ENCODE measurements at places on chromosomes 16 and 17.

DNA sequence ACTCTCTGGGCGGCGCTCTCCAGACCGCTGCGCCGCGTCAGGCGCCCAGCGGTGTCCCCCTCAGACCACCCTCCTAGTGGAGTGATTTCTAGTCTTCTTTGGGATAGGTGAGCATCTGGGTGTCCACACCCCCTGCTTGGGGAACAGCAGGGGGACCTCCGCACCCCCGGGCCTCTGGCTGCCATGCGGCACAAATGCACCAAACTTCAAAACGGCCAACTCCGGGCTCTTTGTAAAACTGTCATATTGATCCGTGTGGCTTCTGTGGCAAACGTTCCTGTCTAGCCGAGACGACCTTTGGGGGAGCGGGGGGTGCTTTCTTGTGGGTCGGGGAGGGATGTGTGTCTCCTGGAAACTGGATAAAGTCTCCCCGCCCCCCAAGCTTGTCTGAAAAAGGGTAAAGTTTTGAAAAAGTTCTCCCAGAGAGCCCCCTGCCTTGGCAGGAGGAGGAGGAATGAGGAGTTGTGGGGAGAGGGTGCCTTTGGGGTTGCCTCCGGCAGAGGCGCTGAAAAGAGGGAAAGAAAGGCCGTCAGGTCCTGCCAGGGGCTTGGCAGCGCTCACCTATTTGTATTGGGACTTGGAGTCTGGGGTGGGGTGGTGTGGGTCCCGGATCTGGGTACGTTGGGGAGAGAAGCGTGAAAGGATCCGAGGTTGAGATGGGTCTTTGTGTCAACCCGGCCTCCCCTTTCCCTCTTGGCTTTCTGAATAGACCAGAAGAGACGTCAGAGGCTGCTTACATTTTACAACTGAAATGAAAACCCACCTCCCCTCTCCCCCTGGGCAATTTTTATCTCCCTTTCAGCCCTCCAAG lies 2.2 kb upstream of the CHD3 start:
- DNase-seq: peak; percentile 34

- DNase-seq: no peak
Observed at GRCh38 chr17:65071861-65072260, 15.3 kb upstream of the GNA13 start.

DNA sequence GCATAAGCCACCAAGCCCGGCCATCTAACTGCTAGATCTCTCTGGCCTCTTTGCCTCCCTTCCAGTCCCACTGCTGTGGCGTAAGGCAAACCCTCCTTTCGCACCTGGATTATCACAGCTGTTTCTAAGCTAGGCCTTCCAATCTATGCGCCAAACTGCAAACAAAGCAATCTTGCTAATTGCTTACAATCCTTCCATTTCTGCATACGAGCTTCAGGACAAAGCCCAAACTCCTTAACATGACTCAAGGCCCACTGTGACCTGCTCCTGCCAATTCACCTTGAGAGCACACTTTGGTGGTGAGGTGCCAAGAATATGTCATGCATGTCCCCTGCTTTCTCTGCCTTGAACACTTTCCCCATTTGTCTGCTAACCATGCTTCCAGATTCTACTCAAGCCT lies 6.0 kb upstream of the ARL5C start:
- no peak for DNase-seq

GRCh38 chr16:66713076-66713475 lies 16.5 kb upstream of the CMTM4 start:
- DNase-seq: no peak

DNA sequence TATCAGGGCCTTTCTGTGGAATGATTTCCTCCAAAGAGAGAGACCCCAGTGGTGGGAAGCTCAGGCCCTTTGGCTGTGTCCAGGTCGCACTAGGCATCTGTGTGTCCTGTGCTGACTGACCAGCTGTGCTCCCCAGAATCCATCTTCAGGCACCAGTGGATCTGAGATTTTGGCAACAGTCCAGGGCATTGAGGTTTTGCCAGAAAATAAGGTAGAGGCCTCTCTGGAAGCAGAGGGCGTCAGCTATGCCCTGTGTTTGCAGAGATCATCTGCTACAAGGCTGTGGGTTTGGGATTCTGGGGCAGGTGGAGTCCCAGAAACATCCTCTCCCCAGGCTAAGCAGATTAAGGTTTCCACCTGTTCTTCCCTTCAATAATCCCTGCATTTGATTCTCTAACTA lies 57.5 kb upstream of the TOB1 start:
- DNase-seq: peak; percentile 48

DNA sequence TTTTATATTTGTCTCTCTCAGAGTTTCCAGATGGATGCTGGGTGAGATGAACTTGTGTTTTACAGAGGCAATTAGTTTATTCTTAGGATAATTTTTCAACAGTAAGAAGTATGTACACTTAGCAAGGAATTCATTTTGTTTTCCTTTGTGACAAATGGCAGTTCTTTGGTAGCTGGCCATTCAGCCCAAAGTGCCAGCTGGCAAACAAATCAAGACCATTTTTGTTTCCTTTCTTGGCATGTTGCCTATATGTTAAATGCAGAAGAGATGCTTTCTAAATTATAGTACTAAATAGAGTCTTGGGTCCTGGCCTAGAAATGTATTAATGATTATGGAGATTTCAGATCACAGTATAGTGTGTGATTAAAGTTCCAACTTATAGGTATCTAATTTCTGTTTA lies 337.1 kb downstream of the CNTNAP4 start:
- no peak for DNase-seq

GRCh38 chr17:19448341-19449268 lies 37.6 kb downstream of the RNF112 start:
- no peak for DNase-seq

GRCh38 chr17:16583781-16584180 lies 14.8 kb upstream of the ZNF287 start:
- no peak for DNase-seq

- DNase-seq: peak; percentile 91
Observed at GRCh38 chr17:7851438-7852261, 3.2 kb upstream of the TMEM88 start.

- peak; percentile 42 for DNase-seq
Observed at GRCh38 chr16:72927199-72928089, 120.5 kb downstream of the ZFHX3 start.

GRCh38 chr17:7858522-7858810 lies 663 bp downstream of the CYB5D1 start:
- DNase-seq: no peak
